ENCODE measurements at places on chromosomes 5 and 9. TPM values are rescaled to one million over a fixed set of nuclear protein-coding genes. Genes with fewer than 3 reads are reported as not detected.

GRCh38 chr5:168327019-168327421, 35.6 kb downstream of the WWC1 start:
- peaks cover 24% of the 10 kb centered on the region for H3K27me3 ChIP-seq
- H3K36me3 ChIP-seq: no peaks in the 10 kb centered on the region
- no peak overlapping the region for H3K27ac ChIP-seq
- no peak overlapping the region for H3K4me3 ChIP-seq

- peaks cover 11% of the 10 kb centered on the region for H3K4me1 ChIP-seq
- DNase-seq: no peak
- peak overlapping the region; percentile 30 for H3K4me3 ChIP-seq
- H3K27me3 ChIP-seq: peaks cover 2% of the 10 kb centered on the region
Measured at GRCh38 chr5:134437340-134437846, 25.7 kb upstream of the CDKN2AIPNL start.

DNA sequence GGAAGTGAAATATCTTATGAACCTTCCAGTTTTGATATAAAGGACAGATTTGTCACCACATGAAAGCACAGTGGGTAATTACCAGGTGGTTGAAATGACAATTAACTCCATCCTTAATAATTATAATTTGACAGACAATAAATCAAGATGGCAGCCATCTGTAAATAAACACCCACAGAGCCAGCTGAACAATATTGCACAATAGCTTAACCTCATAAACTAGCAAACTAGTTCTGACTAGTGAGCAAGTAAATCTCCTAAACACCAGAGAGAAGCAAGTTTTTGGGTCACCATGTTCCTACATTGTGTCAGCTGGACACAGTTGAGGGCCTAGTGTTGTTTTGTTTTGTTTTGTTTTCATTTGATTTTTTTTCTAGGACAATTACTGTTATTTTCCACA, 577.4 kb downstream of the ACTL7B start:
- no peak for DNase-seq
- no peaks in the 10 kb centered on the region for H3K27me3 ChIP-seq
- H3K4me1 ChIP-seq: peaks cover 3% of the 10 kb centered on the region
- H3K27ac ChIP-seq: no peak overlapping the region

DNA sequence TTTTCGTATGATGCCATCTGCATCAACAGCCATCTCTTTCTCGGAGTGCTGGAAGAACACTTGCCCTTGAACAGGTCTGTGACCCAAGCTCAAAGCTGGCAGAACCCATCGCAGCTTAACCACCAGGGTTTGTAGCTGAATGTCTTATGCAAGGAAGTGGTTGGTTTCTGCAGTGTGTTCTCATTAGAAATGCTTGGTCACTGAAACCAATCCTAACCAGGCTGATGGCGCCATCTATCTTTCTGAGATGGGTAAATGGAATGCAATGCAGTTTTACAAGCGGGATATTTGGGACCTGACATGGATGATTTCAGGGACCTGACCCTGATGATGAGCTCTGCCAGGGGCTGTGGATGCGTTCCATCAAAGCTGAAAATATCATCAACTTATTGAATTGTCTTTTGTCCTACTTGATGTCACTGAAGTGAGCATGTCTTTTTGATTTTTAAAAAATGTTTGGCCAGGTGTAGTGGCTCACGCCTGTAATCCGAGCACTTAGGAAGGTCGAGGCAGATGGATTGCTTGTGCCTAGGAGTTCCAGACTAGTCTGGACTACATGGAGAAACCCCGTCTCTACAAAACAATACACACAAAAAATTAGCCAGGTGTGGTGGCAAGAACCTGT, 28.7 kb downstream of the DMRT3 start:
- H3K4me3 ChIP-seq: no peak overlapping the region
- peaks cover 29% of the 10 kb centered on the region for H3K27me3 ChIP-seq
- peaks cover 15% of the 10 kb centered on the region for H3K4me1 ChIP-seq
- H3K36me3 ChIP-seq: no peaks in the 10 kb centered on the region

- H3K27me3 ChIP-seq: no peaks in the 10 kb centered on the region
- DNase-seq: no peak
- H3K4me1 ChIP-seq: peaks cover 28% of the 10 kb centered on the region
- H3K27ac ChIP-seq: peak overlapping the region; percentile 23
- no peak overlapping the region for H3K4me3 ChIP-seq
- H3K36me3 ChIP-seq: peaks cover 37% of the 10 kb centered on the region
Measured at GRCh38 chr5:32259033-32259432, 53.7 kb downstream of the MTMR12 start.

- no peak overlapping the region for H3K4me3 ChIP-seq
- no peaks in the 10 kb centered on the region for H3K4me1 ChIP-seq
- peaks cover 5% of the 10 kb centered on the region for H3K27me3 ChIP-seq
- H3K36me3 ChIP-seq: no peaks in the 10 kb centered on the region
- no peak overlapping the region for H3K27ac ChIP-seq
Measured at GRCh38 chr5:56119050-56119449, 114.1 kb downstream of the ANKRD55 start.

Gene LPAR1
- not detected for total RNA-seq

Gene SUSD3
- total RNA-seq: 0.67 TPM

Gene OR1Q1
- not detected for total RNA-seq

Gene ANKRD18A
- total RNA-seq: 2.7 TPM
